NCI-H345 (cell line): ENCODE measurements at places on chromosomes 5 and 9.
A peak's percentile ranks its signal among the peaks of the same experiment; 100 is the strongest.

- DNase-seq = no peak
Observed at GRCh38 chr5:176658817-176659511, 11.7 kb downstream of the TSPAN17 start.

GRCh38 chr9:4435197-4435596 lies 55.1 kb upstream of the SLC1A1 start:
- no peak for DNase-seq

DNA sequence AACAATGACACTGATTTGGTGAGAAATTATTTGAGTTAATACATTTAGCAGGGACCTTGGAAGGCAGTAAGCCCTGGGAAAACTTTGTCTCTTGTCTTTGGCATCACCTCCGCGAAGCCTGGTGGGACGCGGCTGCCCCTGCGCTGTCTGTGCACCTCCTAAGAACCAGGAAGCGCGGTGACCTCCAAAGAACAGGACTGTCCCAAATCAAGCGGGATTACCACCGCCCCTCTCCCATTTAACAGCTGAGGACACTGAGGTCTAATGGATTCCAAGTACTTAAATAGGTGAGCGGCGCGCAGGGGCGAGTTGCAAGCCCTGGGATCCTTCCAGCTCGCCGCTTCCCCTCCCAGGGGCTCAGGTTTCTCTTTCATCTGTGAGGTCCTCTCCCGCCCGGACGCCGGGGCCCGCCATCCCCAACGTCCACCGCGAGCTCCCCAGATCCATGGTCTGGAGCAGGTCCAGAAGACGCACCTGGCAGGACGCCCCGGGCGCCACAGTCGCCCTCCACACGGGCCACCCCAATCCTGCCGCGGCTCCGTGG lies 432 bp downstream of the STARD4 start:
- peak; percentile 39 for DNase-seq

DNA sequence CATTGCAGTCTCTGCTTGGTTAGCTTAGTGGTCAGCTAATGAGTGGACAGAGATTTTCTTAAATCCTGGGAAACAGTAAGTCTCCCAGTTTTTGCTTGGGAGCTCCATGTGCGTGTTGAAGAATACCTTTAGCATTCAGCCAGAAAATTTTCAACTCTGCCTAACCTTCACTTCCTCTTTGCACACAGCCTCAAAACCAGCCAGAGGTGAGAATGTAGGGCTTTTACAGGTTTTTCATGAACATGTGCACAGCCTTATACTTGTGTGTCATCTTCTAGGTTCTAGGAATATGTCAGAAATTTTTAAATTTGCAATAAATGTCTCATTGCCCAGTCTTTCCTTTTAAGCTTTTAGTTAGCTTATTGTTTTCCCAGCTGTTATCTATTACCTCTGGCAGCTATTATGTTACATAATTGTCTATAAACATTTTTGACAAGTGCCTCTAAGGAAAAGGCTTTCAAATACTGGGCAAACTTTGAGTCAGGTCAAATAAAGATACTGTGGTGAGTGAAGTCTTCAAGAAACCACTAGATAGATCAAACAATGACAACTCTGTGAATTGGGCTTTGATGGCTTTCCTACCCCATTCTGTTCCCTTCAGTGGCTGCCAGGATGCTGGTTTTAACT lies 12.7 kb downstream of the ADGRV1 start:
- no peak for DNase-seq

DNA sequence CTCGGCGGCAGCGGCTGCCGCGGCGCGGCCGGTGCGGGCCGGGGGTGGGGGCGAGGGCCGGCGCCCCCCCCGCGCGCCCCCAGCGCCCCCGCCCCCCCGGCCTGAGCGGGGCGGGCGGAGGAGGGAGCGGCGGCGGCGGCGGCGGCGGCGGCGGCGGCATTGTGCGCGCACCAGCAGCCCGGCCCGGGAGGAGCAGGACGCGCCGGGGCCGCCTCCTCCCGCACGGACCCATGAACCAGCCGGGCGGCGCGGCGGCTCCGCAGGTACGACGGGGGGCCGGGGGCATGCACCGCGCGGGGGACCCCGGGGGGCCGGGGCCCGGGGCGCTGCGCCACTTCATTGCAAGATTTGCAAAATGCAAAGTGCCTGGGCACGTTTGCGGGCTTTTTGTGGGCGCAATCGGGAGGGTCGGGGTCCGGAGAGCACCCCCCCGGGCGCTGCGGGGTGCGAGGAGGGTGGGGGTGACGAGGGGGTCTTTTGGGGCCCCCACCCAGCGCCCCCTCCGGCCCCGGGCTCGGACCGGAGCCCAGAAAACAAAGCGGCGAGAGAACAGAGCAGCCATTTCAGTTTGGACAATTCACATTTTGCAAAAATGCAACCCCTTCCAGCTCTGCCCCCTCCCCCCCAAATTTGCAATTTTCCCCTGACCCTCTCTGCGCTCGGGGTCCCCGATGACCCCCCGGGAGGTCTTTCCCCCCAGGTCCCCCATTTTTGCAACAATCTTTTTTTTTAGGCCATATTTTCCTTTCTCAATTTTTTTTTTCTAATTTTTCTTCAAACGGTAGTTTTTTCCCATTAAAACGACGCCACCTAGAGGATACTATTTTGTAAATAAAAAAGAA lies at the start of gene ZNF618:
Gene ZNF618, plus strand, starts transcription at position 159 of the 842 bp plus-strand sequence. Its CDS starts 72 bp downstream, at position 231.
- DNase-seq = peak; percentile 37

DNA sequence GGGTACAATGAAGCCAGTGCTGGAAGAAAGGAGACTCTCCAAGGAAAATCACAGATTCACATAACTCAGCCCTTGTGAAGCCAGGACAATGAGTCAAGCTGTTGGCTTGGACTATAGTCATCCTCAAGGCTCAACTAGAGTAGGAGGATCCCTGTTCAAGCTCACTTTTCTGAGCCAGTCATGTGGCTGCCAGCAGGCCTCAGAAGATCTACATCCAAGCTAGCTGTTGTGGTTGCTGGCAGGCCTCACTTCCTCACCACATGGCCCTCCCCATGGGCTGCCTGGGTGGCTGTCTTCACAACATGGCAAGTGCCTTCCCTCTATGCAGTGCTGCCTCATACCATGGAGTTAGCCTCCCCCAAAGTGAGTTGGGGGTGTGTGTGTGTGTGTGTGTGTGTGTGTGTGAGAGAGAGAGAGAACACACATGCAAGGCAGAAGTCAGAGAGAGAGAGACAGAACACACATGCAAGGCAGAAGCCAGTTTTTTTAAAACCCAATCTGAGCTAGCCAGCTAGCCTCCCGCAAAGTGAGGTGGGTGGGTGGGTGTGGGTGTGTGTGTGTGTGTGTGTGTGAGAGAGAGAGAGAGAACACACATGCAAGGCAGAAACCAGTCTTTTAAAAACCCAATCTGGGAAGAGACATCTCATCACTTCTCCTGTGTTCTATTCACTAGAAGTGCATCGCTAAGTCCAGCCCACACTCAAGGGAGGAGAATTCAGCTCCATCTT lies 17.1 kb downstream of the SCAI start:
- no peak for DNase-seq

GRCh38 chr5:156532921-156533320 lies 206.0 kb downstream of the SGCD start:
- no peak for DNase-seq

GRCh38 chr5:169242849-169243186 lies 58.1 kb downstream of the SLIT3 start:
- DNase-seq = no peak

GRCh38 chr5:144467792-144468191 lies 297.1 kb downstream of the KCTD16 start:
- peak; percentile 74 for DNase-seq

GRCh38 chr9:127628758-127629467 lies 16.8 kb downstream of the STXBP1 start:
- DNase-seq = no peak

DNA sequence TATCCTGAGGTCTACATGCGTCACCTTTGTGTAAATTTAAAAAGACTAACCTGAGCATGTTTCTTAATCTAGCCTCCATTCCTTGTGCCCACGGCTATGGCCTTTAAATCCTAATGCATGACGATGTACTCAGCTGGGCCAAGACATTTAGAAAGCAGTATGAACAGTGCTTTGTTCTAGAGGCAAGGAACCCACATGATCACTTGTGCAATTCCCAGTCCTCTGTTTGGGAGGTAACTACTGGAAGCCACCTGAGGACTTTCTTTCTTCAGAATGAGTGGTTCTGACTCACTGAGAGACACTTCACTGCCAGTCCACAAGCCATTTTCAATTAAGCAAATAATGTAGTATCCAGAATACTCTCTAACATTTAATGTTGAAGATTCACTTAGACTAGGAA lies 181.3 kb downstream of the RAB3C start:
- no peak for DNase-seq

GRCh38 chr5:137352095-137352494 lies 147.0 kb downstream of the SPOCK1 start:
- DNase-seq = no peak

GRCh38 chr5:64834037-64834436 lies 65.3 kb downstream of the CWC27 start:
- no peak for DNase-seq

DNA sequence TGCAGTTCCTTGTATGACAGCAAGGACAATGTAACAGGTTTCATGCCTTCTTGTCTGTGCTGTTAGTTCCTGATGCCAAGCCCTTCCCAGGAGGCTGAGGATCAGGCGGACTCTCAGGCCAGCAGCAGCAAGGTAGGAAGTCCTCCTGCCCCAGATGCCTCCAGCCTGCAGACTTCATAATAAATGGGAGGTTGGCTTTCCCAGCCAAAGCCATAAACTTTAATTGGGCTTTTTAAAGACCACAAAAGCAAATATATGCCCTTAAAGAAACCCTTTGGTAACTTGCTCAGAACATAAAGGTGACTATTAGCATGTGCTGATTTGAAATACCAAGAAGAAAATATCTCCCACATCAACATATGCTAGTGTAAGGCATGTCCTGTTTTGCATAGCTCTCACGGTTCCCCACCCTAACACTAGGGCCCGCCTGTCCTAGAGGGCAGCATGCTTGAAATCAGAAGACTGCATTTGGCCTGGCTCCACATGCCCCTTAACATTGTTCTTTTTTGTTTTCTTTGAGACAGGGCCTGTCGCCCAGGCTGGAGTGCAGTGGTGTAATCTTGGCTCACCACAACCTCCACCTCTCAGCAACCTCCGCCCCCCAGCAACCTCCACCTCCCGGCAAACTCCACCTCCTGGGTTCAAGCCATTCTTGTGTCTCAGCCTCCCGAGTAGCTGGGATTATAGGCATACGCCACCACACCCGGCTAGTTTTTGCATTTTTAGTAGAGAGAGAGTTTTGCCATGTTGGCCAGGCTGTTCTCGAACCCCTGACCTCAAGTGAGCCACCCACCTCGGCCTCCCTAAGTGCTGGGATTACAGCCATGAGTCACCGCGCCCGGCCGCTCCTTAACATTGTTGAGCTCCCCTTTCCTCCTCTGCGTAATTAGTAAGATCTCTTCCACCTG lies 44.6 kb upstream of the FCN1 start:
- no peak for DNase-seq

GRCh38 chr9:77647267-77648233 lies 572 bp downstream of the GNA14 start:
- DNase-seq = no peak

- DNase-seq = no peak
Observed at GRCh38 chr5:169430671-169431070, 129.7 kb upstream of the SLIT3 start.

DNA sequence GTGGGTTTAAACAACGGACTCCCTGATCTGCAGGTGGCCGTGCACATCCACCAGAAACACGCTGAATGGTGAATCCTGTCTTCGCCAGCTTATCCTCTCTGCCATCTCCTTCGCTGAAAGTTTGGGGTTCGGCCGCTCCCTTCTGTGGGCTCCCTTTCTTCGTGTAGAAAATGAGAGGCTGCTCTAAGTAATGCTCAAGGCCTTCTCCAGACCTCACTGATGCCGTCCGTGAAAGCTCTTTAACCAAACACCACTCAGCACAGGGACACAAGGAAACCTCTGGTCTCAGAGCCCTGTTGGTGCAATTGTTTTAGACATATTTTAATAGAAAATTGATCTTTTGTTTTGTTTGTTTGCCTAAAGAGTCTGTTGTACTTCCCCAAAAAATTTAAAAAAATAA lies 596.5 kb downstream of the IRX1 start:
- DNase-seq = no peak

- DNase-seq = no peak
Observed at GRCh38 chr5:123044926-123045617, 8.5 kb upstream of the PPIC start.

GRCh38 chr5:96470785-96471184 lies 37.7 kb upstream of the PCSK1 start:
- no peak for DNase-seq

GRCh38 chr5:84715091-84715490 lies 330.4 kb upstream of the EDIL3 start:
- no peak for DNase-seq

- no peak for DNase-seq
Observed at GRCh38 chr9:5893134-5893505, 2.4 kb downstream of the MLANA start.

GRCh38 chr5:163773226-163773625 lies 267.8 kb downstream of the MAT2B start:
- no peak for DNase-seq

DNA sequence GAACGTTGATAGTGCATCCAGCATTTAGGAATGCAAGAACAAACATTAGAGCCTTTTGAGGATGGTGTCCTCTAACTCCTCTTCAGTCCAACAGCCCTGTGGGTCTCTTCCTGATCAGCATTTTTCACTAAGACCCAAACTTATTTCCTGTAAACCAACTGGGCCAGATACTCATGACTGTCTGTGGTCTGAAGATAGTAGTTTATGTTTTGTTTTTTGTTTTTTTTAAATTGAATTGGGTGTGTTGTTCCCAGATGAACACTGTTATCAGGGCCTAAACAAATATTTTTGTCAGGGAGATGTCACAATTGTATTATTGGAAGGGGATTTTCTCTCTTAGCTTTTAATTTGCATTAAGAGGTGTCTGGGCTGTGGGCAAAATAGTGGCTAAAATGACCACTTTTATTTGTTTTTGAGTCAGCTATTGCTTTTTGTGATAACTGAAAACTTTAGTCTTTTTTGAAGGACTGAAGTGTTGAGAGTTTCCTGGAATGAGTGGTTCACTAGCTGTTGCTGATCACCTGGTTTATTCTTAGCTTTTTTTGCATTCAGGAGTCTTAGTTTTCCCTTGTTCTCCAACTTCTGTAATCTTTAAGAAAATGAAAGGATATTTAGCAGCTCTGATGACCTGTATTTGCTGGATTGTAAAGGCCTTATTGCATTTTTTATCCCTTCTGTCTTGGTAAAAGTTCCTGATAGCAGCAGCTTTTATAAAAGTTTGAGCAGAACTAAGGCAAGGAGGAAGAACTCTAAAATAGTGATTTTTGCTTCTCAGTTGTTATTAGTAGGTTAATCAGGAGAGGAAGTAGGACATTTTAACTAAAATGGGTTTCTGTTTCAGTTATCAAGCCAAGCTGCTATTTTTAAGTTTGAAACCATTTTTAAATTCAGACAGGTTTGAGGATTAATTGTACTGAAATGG lies 5.5 kb downstream of the MAN2A1 start:
- no peak for DNase-seq
